ENCODE measurements at places on chromosomes 4 and X.

DNA sequence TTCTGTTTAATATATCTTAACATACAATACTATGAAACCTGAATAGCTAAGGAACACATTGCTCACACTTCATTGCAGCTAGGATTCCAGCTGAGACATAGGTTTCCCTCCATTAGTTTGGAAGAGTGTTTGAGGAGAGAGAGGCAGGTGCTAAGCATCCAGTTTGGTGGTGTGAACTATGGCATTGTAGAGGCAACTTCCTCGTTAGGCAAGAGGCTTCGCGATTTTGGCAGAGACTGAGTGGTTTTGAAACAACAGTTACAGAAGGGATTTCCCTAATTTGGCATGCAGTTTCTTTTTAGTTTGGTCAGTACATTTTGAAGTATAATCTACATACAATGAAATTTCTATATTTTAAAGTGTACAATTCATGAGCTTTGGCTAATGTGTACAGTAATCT lies 117.1 kb upstream of the BMP3 start:
- no peak for DNase-seq

DNA sequence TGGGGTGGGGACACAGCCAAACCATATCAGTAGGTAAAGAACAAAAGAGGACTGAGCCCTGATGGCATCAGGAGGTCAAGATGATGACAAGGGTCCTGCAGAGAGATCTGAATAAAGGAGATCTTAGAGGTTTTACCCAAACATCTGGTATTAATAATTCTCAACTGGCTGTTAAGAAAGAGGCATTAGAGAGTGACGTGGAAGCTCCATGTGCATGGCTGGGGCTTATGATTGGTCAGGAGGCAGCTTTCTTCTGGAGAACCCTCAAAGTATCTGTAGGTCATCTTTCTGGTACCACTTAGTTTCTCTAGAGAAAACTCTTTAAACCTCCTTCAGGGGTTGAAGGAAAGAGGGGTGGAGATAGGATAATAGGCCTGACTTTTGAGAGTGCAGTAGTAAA lies 18.7 kb downstream of the MGST2 start:
- DNase-seq = no peak

- no peak for DNase-seq
Observed at GRCh38 chrX:66150163-66150562, 13.9 kb upstream of the HEPH start.

DNA sequence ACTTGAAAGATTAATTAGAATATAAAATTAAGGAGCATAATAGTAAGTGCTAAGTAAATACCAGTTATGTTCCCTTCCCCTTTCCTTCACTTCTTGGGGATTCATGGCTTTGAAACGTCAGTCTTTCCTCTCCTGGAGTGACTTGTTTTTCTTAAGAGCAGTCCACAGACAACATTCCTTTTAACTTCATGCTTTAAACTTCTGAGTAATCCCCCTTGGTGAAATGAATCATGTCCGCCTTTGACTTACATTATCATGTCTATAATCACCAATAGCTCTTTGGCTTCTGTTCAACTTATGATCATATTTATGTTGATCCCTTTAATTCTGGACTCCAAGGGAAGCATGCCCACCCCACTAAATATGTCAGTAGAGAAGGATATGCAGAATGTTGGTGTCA lies 1012.1 kb upstream of the SLIT2 start:
- DNase-seq = no peak

GRCh38 chr4:74536557-74536956 lies 91.6 kb downstream of the AREG start:
- DNase-seq = no peak

GRCh38 chrX:67780694-67781109 lies 236.9 kb downstream of the AR start:
- DNase-seq = no peak

GRCh38 chrX:10121787-10122186 lies 35.0 kb upstream of the CLCN4 start:
- DNase-seq = no peak

DNA sequence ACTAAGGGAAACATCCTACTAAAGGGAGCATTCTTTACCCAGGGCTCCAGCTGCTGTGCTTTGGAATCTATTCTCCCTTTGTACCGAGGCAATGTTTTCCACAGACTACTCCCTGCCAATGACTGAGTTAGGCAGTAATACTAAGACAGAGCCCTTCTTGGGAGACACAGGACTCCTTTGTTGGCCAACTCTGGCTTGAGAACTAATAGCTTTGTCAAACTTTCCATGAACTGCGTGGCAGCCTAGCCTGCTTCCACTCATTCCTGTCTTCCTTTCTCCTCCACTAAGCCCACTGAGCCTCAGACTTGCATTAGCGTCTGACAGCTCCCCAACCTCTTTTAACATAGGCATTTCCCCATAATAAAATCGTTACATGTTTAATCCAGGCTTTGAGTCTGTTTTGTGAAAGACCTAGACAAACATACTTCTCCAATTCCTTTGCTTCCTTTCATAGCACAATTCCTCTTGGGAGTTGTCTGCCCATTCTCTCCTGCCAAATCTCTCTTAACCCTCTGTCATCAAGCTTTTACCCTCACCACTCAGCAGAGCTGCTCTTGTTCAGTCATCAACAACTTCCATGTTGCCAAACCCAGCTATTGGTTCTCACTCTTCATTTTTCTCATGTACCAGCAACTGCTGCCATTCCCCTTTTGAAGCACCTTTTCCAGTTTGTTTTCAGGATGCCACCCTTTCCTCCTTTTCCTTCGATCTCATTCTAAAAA lies 300.3 kb upstream of the IGFBP7 start:
- no peak for DNase-seq

GRCh38 chr4:109113521-109113920 lies 188.9 kb downstream of the COL25A1 start:
- DNase-seq = no peak

- no peak for DNase-seq
Observed at GRCh38 chrX:42694260-42694815, 83.6 kb downstream of the PPP1R2C start.

DNA sequence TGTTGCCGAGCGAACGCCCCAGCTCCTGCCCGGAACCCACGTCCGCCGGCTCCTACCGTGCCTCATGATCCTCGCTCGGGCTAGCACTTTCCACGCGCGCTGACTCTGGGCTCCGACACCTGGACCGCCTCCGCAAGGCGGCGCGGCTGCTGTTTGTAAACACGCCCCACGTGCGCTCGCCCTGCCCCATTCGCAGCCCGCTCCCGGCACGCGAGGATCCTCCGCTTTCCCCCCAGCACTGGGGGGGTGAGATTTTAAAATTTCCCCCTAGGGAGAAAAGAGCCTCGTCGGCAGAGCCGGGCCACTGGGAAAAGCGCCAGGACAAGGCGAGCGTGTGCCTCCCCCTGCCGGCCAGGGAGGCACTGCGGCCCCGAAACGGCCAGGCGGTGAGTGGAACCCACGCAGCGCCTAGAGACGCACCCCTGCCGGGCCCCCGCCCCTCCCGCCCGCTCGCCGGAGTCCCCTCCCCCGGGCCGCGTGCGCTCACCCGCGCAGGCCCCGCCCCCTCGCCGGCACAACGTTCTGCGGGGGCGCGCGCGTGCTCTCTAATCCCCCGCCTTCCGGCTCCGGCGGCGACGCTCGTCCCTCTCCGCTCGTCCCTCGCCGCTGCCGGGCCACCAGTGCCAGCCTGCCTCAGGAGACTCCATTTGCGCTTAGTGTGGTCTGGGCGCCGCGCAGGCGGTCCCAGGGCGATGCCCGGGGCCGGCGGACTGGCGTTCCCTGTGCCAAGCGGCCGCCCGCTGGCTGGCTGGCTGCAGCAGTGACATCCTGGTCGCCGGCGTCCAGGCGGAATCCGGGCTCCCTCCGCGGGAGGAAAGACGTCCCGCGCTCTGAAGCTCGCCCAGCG lies at the start of gene TIGD2:
TSS of gene TIGD2 (plus strand) at position 548 of the 847 bp plus-strand sequence. CDS start 1,442 bp downstream, outside the sequence.
- peak; percentile 65 for DNase-seq

DNA sequence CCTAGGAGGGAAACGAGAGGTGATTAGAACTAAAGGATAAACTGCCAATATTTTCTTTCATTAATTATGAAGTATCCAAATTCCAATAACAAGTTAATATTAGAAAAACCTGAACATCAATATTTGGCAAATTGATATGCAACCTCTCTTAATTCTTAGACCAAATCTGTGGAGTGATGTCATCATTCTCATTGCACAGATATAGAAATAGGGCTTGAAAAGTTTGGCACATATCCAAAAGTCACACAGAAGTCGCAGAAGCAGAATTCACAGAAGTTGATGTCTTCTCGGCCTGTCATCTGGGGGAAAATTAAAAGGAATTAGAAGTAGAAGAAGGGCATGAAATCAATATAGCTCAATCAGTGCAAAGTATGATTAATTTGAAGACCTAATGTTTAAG lies 36.9 kb downstream of the ENPEP start:
- no peak for DNase-seq

- no peak for DNase-seq
Observed at GRCh38 chrX:152926923-152927322, 29.1 kb downstream of the ZNF185 start.

DNA sequence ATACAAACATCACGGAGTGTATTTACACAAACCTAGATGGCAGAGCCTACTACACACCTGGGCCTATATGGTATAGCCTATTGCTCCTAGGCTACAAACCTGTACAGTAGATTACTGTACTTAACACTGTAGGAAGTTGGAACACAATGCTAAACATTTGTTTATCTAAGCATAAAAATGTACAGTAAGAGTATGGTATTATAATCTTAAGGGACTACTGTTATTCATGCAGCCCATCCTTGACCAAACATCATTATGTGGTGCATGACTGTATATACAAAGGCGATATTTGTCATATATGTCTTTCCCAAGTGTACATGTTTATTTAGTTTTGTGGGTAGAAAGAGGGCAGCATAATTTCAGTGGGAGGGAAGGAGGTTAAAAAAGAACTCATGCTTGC lies 177.7 kb upstream of the FSTL5 start:
- DNase-seq = no peak

Data from Jurkat, Clone E6-1 (cell line).